ENCODE measurements at places on chromosomes 4 and X.
A peak's percentile ranks its signal among the peaks of the same experiment; 100 is the strongest.

GRCh38 chr4:106366026-106366425 lies 2.6 kb downstream of the GIMD1 start:
- DNase-seq, result no peak

DNA sequence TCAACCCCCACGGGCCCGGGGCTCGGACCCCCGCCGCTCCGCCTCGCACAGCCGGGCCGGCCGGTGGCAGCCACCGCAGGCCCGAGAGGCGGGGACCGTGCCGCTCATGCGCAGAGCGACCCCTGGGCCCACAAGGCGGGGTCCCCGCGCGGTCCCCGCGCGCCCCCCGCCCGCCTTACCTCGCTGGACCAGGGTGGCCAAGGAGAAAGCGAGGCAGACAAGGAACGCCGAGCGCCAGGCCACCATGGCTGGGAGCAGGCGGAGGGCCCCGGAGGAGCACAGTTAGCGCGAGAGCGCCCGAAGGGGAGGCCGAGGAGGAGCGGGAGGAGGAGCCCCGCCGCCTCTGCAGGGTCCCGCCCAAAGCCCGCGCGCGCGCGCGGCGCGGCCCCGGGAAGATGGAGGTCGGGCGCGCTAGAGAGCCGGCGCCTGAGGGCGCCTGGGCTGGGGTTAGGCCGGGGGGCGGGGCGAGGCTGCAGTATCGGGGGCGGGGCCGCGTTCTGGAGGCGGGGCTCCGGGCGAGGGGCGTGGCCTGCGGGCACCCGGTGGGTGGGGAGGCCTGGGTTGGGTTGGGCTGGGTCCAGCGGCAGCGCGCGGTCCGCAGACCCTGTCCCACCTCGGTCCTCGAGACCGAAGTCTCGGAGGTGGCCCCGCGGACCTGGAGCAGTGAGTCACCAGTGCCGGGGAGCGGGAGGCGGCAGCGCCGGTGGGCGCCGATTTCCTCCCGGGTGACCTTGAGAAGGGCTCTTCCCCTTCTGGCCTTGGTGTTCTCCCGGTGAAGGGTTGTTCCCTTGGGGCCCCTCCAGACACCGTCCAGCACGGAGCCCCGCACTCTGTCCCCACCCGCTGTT lies at the start of gene CD99L2:
CD99L2 (minus strand) TSS at position 326 of the 848 bp plus-strand sequence; CDS start at position 246, 80 bp downstream.
- peak; percentile 68 for DNase-seq

DNA sequence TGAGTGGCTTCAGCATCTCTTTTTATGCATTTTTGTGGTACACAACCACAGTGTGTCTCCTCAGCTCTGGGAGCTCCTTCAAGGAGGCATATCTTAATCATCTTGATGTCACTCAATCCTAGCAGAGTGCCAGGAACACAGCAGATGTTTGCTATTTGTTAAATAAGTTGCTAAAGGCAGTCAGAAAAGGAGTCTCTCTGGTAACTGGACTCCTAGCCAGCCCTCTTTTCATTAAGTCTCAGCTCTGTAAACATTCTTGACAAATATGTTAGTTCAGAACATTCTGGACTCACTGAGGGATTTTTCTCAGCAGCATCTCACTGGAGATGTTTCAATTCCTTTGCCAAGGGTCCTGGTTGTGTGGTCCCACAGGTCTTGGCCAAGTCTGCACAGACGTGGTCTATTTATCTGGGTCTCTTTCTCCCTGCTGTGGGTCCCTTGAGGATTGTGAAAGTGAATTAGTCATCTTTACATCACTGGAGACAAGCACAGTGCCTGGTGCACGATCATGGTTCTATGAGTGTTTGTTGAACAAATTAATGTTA lies 20.3 kb upstream of the FAM9C start:
- no peak for DNase-seq

- no peak for DNase-seq
These were observed 7.1 kb upstream of the RGS12 start for GRCh38 chr4:3285558-3286334.

DNA sequence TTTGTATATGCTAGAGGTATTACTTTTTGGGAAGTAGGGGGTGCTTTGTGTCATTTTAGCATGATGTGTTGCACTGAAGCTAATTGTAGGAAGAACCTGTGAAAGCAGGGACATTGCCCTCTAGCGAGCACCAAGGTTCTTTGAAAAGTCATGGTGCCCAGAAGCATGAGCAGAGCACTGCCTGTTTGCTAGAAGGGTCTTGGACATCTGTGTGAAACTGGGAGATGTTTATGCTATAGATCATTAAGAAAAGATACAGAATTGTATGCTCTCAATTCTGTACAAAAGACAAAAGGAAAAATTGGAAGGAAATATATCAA lies 14.7 kb downstream of the GRPR start:
- no peak for DNase-seq

DNA sequence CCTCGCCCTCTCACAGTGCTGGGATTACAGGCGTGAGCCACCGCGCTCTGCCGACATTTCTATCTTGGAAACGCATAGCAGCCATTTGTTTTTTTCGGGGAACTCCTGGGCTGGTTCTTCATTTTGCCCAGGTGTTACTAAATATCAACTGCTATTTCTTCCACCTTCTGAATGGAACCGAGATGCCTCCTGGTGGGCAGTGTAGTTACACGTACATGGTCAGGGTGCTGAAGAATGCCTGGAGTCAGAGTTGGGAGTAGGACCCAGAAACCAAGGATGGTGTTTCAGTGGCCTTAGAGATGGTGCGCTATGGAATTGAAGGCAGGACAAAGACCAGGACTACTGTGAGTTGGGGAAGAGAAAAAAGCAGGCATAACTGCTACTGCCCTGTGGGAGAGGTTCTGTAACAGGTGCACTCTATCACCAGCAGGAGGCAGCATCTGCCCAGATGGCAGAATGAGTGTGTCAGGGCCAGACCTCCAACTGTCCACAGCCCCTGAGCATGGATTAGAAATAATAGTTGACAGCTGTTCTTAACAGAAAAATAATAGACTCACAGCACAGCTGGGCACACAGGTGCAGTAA lies 81.7 kb downstream of the ZC4H2 start:
- DNase-seq, result no peak

GRCh38 chrX:124680287-124680686 lies 333.9 kb downstream of the SH2D1A start:
- DNase-seq, result no peak

DNA sequence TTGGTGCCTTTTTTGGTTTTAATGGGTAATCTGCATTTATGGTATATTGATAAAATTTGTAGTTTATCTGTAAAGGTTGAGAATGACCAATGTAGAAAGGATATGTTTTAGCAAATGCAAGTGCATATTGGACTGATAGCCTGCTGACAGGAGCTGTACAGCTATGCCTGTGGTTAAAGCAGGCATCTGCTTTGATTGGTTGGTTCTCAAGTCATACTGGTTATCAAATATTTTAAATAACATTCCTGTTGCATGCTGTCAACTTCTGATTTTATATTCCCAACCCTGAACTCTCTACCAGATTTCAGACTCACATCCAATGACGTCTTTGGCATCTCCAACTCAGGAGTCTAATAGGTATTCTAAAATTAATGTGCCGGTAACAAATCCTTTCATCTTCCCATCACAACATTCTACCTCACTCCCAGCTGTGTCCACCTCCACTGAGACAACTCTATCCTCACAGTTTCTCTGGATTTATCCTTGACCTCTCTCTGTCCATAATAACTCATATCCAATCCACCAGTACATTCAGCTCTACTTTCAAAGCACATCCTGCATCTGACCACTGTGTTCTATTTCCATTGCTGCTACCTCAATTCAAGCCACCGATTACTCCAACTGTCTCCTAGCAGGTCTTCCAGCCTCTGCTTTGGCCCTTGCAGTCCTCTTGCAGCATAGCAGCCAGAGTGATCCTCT lies 125.7 kb downstream of the CAMK2D start:
- DNase-seq, result no peak

- no peak for DNase-seq
These were observed 84.3 kb upstream of the TMEM150C start for GRCh38 chr4:82645936-82646565.

DNA sequence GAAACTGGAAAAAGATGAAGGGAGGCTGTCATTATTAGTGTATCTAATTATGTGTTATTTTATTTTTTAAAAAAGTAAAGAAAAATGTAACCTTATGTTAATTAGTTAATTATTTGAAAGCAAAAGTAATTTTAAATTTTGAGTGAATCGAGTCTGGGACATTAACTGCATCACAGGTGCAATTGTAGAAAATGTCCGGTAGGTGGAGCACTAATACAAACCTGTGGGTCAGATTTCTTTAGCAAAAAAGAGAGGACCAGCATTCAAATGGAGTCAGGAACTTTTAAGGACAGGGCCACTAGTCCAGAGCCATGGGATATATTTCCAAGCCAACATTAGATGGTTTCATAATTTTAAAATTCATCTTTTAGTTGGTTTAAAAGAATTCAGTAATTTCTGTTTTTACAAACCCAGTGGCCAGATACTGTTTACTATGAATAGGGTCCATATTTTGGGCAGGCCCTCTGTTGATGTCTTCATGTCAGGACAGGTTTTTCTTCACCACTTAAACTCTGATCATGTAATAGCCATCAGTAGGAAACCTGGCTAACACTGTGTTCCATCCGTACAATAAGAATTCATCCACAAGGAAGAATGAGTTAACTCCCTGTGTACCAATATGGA lies 27.2 kb downstream of the BST1 start:
- DNase-seq, result no peak

DNA sequence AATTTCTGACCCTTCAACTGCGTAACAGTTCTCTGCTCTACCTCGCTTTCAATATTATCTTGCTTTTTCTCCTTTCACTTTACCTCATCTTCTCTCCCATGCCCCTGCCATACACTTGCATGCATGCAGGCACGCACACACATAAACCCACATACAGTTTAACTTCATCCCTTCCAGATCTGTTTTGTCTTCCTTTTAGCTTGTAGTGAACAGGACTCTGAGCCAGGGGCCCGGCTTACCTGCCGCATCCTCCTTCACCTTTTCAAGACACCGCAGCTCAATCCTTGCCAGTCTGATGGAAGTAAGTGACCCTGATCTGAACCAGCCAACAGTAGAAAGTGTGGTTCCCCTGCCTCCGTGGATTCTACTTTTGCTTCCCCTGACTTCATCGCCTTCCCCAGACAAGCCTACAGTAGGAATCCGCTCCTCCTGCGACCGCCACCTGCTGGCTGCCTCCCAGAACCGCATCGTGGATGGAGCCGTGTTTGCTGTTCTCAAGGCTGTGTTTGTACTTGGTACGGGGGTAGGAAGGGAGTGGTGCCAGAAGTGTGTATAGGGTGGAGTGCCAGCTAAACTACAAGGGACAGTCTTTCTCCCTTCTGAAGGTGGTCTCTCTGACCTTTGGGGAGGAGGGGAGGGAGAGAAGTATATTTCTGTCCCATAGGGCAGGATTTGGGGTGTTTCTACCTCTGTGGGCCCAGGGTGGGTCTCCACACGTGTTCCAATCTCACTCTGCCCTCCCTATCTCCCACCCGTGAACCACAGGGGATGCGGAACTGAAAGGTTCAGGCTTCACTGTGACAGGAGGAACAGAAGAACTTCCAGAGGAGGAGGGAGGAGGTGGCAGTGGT lies 10.7 kb downstream of the MED12 start:
- no peak for DNase-seq

DNA sequence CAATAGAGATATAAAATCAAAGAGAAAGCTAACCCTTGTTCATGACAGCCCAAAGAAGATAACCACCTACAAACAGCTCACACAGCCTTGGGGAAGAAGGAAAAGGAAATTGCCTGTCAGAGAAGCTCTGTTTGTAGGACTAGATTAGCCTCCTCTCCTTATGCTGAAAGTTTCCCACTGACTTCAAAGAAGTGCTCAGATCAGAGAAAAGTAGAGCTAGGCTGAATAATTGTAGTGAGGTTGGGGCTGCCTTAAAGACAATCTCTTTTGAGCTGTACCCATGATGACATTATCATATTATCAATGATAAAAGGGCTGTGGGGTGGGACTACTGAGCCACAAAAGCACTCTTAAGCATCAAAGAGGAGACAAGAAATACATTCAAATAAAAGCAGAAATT lies 223.0 kb upstream of the GALNT7 start:
- DNase-seq, result no peak

DNA sequence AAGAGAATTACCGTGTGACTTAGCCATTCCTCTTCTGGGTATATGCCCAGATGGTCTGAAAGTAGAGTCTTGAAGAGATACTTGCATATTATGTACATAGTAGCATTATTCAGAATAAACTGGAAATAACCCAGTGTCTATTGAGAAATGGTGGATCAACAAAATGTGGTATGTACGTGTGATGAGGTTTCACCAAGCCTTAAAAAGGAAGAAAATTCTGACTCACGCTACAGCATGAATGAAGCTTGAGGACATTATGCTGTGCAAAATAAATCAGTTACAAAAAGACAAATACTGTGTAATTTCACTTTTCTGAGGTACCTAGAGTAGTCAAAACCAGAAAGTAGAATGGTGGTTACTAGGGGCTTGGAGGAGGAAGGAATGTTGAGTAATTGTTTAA lies 37.3 kb downstream of the GBA3 start:
- no peak for DNase-seq

DNA sequence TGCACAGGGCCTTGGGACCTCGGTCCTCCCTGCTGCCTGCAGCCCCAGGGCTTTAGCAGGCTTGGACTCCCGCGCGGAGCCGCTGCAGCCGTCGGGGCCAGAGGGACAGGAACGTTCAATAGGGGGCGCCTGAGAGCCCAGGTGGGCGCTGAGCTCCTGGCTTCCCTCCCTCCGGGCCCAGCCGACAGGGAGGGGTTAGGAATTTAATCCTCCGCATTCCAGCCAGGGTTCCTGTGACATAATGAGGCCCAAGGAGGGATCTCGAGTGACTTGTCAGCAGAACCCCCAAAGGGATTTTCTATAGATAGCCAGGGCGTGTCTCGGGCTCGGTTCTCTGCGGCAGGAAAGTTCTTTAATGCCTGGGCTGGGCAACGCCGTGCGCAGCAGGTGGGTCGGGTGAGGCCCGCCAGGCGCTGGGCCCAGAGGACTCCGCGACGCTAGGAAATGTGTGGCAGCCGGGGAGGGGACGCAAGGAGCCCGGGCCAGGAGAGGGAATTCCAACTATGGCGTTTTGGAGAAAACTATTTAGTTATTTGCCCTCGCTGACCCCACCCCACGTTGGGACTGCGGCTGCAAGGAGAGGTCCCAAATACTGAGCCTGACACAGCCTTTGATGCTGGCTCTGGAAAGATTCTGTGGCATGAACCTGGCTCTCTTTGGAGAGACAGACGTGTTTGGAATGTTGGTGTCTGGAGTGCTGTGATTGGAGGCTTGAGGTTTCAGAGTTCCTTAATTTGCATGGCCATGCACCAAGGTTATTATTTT lies 285.2 kb upstream of the GATB start:
- DNase-seq, result no peak

DNA sequence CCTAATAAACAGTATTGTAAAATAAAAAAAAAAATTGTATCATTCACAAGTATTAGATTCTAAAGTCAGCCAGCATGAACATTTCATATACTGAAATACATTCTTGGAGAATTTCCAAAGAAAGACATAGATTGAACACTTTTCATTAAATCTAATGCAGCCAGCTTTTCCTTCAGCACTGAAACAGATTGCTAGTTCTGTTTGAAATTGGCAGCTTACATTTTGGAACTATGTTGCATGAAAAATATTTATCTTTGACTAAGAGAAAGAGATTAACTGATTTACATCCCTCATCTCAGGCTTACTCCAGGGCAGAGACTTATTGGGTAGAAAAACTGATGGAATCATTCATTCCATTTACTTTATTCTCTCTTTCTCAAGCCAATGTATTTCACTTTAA lies 272.7 kb downstream of the PDHA2 start:
- DNase-seq, result peak; percentile 51

- DNase-seq, result no peak
These were observed 30.1 kb upstream of the ANAPC4 start for GRCh38 chr4:25346913-25347312.

- peak; percentile 3 for DNase-seq
These were observed 105.3 kb upstream of the NKX1-1 start for GRCh38 chr4:1511441-1512041.

- peak; percentile 22 for DNase-seq
These were observed 70.2 kb downstream of the GC start for GRCh38 chr4:71713611-71714203.
